Globus pallidus (tissue), 1 donor: ENCODE measurements at places on chromosomes 11 and 22.

DNA sequence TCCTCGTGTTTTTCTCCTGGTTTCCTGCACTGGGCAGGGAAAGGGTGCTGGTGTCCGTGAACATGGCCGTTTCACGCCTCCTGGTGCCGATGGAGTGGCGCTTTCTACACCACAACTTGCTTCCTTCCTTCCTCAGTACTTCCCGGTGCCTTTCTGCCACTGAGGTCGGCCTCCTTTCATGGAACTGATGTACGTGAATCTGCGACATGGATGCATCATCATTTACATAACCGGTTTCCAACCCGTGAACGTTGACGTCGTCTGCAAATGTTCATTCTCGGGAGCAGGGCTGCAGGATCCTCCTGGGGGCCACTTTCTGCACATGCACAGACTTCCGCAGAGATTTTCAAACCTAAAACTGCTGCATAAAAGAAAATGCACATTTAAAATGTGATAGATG lies 474.4 kb downstream of the BRD1 start:
- DNase-seq: no peak

GRCh38 chr11:36501236-36501635 lies 8.8 kb downstream of the TRAF6 start:
- DNase-seq: peak; percentile 50

- no peak for DNase-seq
Measured at GRCh38 chr11:12200991-12201985, 90.9 kb downstream of the MICAL2 start.

DNA sequence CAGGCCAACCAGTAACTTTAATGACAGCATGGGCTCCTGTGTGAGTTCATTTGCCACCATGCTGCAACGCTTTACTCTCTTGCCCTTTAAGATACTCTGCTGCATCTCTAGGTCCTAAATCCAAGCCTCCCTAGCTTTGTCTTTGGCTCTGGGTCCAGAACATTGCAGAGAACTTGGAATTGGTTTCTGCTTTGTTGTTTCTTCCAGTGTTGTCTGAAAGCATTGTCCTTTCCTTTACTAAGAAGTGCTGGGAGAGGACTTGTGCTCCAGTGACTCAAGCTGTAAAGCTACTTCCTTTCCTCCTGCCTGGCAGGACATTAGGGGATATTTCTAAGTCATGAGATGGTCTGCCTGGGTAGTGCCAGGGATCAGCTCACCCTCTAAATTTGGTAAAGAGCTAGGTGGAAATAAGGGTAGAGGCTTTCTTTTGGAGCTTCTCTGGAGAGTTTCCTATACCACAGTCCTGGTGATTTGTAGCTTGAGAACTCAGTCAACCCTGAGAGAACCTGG lies 202.5 kb upstream of the CADM1 start:
- DNase-seq: no peak

GRCh38 chr11:86372586-86372985 lies 2.1 kb upstream of the CCDC81 start:
- DNase-seq: no peak

- DNase-seq: no peak
Measured at GRCh38 chr11:6900327-6900999, 8.2 kb upstream of the OR2D2 start.

GRCh38 chr22:50306753-50307749 lies at the start of gene PLXNB2:
Gene PLXNB2, minus strand, starts transcription at chr22:50307646. Its CDS starts 17,062 bp downstream, at chr22:50290584.
- peak; percentile 87 for DNase-seq

- DNase-seq: no peak
Measured at GRCh38 chr11:66676282-66676919, 1.3 kb downstream of the RBM4B start.

DNA sequence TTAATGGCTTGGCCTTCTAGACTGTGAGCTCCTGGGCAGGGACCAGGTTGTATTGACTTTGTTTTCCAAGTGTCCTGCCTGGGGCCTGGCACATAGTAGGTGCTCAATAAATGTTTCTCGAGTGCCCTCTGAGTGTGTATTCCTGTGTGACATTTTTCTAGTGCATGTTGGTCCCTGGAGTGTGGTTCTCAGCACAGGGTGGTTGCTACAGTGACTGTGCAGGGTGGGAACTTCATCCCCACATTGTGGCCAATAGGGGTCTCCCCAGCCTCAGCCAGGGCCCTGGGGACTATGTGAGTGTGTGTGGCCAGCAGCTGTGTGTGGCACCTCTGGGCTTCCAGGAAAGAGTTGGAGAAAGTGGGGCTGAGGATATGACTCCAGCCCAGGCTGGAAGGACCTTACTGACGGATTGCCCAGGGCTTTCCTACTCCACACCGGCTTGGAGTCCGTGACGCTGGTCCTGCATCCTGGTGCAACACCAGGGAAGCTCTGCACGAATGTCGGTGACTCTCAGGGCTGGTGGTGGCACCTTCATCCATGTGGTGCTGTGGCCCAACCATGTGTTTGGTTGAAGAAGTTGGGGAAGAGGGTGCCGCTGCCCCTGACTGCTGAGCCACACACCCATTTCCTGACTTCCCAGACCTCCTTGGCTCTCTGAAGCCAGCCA lies 9.0 kb upstream of the MARK2 start:
- DNase-seq: no peak

- DNase-seq: peak; percentile 66
Measured at GRCh38 chr22:22397292-22397870, 111.2 kb downstream of the ZNF280B start.

GRCh38 chr22:30609260-30610185 lies 2.5 kb downstream of the TCN2 start:
- DNase-seq: peak; percentile 38

- DNase-seq: no peak
Measured at GRCh38 chr11:114202011-114202609, 94.1 kb upstream of the NNMT start.

DNA sequence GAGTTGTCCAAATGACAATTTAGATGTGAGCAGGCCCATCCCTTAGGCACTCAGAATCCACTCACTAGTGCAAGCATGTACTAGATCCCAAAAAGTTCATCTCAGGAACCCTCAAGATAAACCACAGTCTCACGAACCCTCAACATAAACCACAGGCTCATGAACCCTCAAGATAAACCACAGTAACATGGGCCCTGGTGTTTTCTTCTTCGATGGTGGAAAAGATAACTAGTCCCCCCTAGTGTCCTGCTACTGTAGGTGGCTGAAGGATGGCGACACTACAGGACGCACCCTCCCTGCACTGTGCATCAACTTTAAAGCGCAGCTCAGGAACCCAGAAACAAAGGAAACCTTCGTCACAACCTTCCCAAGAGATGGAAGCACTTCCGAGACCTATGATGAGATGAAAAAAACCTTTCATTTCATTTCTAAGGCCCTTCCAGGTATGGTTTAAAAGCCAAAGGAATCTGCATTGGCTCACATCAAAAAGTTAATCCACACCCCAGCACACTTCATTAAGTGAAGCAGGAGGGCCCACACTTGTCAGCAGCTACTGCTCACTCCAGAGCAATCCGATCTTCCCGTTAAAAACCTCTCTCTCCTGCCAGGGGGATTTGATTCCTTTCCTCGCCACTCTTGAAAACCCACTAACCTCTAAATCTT lies 2.4 kb downstream of the LARGE1 start:
- peak; percentile 26 for DNase-seq

DNA sequence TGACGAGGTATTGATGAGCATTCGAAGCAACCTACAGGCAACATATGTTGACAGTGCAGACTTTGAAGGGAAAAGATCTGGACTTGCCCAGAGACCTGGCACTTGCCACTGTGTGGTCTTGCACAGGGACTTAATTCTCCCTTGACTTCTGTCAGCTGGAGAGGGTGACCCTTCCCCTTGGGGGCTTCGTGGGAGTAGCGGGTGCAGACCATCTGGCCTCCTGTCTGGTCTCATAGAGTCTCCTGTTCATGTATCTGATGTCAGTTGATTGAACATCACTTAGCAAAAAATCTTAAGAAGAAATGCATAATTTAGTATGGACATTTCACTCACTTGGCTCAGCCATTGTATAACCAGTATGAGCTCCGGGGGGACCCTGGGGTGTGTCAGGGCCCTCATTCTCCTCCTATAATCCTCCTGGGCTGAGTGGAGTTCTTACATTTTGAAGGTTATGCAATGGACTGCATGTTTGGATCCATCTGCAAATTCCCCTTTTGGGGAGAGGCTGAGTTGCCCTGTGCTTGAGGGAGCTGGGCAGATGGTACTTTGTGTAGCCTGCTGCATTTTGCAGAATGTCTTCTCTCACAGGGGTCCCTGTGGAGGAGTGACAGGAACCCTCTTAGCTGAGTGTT lies 13.0 kb downstream of the BCR start:
- no peak for DNase-seq

- peak; percentile 33 for DNase-seq
Measured at GRCh38 chr22:35506259-35506570, 34.4 kb upstream of the RASD2 start.

GRCh38 chr11:7154881-7155361 lies 66.1 kb downstream of the RBMXL2 start:
- DNase-seq: no peak

- DNase-seq: no peak
Measured at GRCh38 chr11:86671531-86672006, 847 bp downstream of the ME3 start.

DNA sequence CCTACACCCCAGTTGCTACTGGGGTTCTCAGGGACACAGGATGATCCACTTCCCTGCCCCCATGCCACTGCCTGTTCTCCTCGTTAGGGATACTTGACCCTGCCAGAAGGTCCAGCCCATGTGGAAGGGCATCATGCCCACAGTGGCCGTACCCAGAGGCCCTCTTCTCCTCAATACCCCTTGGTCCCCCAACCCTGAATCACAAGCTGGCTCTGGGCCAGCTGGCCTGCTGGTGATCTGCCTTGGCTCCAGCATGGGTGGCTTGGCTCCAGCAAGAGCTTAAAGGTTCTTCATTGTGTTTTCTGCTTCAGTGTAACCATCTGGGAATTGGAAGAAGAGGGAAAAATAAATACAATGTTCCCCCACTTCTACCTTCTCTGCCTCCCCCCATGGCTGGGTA lies 11.1 kb upstream of the TPBGL start:
- DNase-seq: no peak

DNA sequence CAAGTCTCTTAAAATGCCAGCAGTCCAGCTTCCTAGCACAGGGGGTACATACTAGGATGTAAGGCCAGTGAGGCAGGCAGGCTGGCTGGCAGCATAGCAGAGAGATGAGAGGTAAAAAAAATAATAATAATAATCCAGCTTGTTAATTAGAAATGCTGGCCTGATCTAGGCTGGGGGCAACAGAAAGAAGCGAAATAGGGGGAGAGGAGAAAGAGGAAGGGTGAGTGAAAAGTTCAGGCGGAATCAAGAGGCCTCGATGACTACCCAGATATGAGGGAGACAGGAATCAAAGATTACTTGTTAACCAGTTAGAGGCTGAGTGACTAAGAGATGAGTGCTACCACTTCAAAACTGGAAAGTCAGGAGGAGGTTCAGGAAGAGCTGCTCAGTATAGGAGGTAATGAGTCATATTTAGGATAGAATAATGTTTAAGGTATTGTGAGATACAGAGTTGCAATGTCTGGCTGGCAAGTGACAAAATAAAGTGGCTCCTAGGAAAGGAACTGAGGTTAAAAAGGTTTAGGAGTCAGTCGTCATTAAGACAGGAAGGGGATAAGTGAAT lies 2.8 kb downstream of the ALKBH8 start:
- DNase-seq: no peak

DNA sequence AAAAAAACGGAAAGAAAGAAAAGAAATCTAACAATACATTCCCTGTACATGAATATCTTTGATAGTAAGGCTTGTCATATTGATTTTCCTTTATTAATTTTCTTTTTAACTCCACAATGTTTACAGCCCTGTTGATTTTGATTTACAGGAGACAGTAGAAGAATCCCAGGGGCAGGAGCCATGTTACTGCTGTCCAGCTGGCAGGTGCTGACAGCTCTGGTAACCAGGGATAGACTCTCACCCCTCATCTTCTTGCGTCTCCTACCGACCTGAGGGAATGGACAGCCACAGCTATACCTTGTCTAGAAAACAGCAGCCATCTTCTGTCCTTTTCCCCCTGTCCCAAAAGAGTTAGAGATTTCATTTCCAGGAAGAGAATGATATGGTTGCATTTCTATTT lies 37.4 kb downstream of the PRDM10 start:
- no peak for DNase-seq

DNA sequence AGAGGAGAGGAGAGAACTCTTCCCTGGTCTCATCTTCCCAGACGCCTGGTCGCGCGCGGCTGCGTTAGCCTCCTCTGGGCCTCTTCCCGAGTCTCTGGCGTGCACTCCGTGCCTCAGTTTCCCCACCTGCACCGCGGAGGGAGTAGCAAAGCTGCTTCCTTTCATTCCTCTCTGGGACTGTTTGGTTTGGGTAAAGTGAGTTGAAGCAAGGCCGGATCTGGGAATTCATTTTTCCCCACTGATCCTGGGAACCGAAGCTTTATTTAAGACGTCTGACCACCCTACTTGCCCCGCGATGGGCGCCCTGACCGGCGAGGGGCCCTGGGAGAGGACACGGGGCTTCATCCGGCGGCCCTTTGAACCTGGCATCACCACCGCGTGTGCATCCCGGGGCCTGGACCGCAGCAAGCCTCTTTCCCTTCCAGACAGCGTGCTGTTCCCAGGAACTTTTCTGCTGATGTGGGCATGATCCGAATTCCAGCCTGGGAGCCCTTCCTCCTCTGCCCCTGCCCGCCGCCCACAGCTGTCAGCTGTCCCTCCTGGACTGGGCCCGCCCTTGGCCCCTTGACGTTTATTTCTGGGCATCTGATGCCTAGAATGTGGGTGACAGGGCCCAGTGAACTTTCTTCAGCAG lies 758 bp downstream of the LDLRAD3 start:
- DNase-seq: peak; percentile 51

DNA sequence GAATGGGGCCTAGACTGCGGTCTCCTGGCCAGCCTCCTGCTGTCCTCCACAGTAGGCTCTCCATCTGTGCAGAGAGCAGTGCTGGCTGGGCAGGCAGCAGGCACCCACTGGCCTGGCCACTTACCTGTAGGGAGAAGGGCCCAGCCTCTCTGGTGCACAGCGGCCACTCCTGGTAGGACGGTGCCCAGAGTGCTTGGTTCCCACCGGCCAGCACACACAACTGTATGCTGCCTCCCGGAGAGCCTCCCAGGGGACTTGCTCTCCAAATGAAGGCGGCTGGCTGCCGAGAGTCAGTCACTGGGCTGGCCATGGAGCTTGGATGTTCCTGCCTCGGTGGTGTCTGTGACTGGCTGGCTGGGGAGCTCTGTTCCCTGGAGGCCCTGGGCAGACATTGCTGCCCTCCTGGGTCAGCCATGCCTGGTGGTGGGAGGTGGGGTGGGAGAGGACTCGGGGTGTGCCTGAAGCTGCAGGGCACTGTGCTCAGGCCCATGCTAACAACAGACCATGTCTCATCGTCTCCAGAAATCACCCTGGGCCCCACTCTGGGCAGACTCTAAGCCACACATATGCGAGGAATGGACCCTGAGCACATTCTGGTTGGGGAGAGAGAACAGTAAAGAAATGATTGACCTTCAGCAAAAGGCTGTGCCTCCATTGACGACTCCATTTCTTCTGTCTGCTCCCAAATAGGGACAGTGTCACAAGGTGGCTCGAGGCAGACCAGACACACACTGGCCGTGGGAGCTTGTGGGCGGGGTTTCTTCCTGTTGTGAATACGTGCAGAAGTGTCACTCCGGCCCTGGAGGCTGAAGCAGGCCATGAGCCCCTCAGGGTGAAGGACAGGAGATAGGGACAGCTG lies 350.8 kb downstream of the TBC1D22A start:
- DNase-seq: no peak
